NCI-H460 (cell line): ENCODE measurements at places on chromosomes 7 and 10. TPM values are rescaled to one million over a fixed set of nuclear protein-coding genes. Genes with fewer than 3 reads are reported as not detected.

Gene SPDYE3
- total RNA-seq: not detected in 2 replicates

Gene VGF
- 11.6 and 15.4 TPM in 2 replicates for total RNA-seq

Gene MYL10
- not detected in 2 replicates for total RNA-seq

Gene C10orf67
- 0.09 TPM in 1 of 2 replicates, not detected in the other for total RNA-seq

Gene MAGI2
- 1.1 and 1.7 TPM in 2 replicates for total RNA-seq

Gene CYP26A1
- total RNA-seq: not detected in 2 replicates

Gene PRSS37
- total RNA-seq: not detected in 2 replicates

Gene STEAP1
- 3.6 and 3.8 TPM in 2 replicates for total RNA-seq

Gene IQCE
- total RNA-seq: 9.2 and 9.4 TPM in 2 replicates

Gene NPC1L1
- total RNA-seq: 0.09 TPM in 1 of 2 replicates, not detected in the other

Gene TSPAN33
- 6.4 and 7.6 TPM in 2 replicates for total RNA-seq

Gene CYP2C19
- total RNA-seq: not detected in 2 replicates
